ENCODE measurements at places on chromosomes 1 and 21.

DNA sequence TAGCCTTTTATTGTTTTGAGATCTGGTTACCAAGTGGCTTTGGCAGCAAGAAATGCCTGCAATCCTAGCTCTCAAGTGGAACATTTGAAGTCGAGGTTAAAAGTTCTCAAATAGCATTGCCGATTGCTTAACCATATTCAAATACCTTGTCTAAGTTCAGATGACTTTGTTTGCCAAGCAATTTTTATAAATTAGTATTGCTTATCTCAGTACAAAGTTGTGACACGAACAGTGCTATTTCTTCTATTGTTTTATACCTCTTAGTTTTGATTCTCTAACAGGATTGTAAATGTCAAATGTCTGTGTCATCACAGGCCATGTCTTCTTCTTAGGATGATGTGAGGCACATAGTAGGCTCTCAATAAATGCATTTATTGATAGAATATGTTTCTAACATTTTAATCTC lies 633.3 kb downstream of the PTPRC start:
- DNase-seq, result no peak

- no peak for DNase-seq
Observed at GRCh38 chr1:14014929-14015328, 314.9 kb downstream of the PRDM2 start.

- no peak for DNase-seq
Observed at GRCh38 chr1:186837806-186838205, 9.1 kb downstream of the PLA2G4A start.

- no peak for DNase-seq
Observed at GRCh38 chr1:109133815-109134214, 19.9 kb downstream of the ELAPOR1 start.

GRCh38 chr1:236622407-236622806 lies 18.1 kb upstream of the HEATR1 start:
- DNase-seq, result no peak

- no peak for DNase-seq
Observed at GRCh38 chr1:213131851-213132655, 81.0 kb downstream of the RPS6KC1 start.
